ENCODE measurements at places on chromosomes 6 and 20. TPM values are rescaled to one million over a fixed set of nuclear protein-coding genes. Genes with fewer than 3 reads are reported as not detected.

RBM24 gene
- polyA plus RNA-seq = 190 TPM

RSPH3 gene
- polyA plus RNA-seq = 17.7 TPM

SPATS1 gene
- polyA plus RNA-seq = not detected

GRCh38 chr6:157386454-157386853 lies 5.5 kb downstream of the ZDHHC14 start:
- no peaks in the 10 kb centered on the region for H3K36me3 ChIP-seq
- DNase-seq = no peak
- H3K27ac ChIP-seq = no peak overlapping the region
- peaks cover 10% of the 10 kb centered on the region for H3K4me1 ChIP-seq
- peaks cover 24% of the 10 kb centered on the region for H3K27me3 ChIP-seq

DNA sequence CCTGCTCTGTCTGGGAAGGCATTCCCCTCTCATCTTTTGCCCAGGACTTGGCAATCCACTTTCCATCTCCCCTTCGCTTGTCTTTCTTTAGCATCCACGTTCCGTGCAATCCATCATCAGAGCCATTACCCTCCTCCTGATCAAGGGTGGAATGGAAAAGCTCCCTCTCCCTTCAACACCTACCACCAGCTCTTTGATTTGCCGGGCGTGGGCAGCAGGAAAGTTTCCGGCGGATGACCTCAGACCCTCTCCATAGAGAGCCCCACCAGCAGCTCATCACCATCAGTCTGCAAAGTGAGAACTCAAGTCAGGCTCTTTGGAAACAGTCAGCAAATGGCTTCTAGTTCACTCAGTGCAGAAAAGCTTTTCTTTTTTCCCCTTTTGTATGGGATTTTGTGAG lies 76.2 kb downstream of the TSHZ2 start:
- no peak overlapping the region for H3K4me3 ChIP-seq
- peak; percentile 82 for DNase-seq
- H3K4me1 ChIP-seq = peaks cover 37% of the 10 kb centered on the region
- peak overlapping the region; percentile 83 for H3K27ac ChIP-seq
- no peaks in the 10 kb centered on the region for H3K36me3 ChIP-seq

CDK19 gene
- polyA plus RNA-seq = 5.6 TPM

MMP24 gene
- 3.4 TPM for polyA plus RNA-seq

GRCh38 chr6:143842461-143842901 lies 657 bp upstream of the LTV1 start:
- DNase-seq = no peak
- peak overlapping the region; percentile 71 for H3K4me3 ChIP-seq
- H3K36me3 ChIP-seq = peaks cover 24% of the 10 kb centered on the region

ABHD16B gene
- 4.6 TPM for polyA plus RNA-seq

MDFI gene
- 27.9 TPM for polyA plus RNA-seq

TIAM2 gene
- 6.2 TPM for polyA plus RNA-seq

IP6K3 gene
- 2.9 TPM for polyA plus RNA-seq
